ENCODE measurements at places on chromosomes 1 and 21.
A peak's percentile ranks its signal among the peaks of the same experiment; 100 is the strongest.

GRCh38 chr1:45739137-45739536 is 11.3 kb downstream of the IPP start:
- no peak for DNase-seq

DNA sequence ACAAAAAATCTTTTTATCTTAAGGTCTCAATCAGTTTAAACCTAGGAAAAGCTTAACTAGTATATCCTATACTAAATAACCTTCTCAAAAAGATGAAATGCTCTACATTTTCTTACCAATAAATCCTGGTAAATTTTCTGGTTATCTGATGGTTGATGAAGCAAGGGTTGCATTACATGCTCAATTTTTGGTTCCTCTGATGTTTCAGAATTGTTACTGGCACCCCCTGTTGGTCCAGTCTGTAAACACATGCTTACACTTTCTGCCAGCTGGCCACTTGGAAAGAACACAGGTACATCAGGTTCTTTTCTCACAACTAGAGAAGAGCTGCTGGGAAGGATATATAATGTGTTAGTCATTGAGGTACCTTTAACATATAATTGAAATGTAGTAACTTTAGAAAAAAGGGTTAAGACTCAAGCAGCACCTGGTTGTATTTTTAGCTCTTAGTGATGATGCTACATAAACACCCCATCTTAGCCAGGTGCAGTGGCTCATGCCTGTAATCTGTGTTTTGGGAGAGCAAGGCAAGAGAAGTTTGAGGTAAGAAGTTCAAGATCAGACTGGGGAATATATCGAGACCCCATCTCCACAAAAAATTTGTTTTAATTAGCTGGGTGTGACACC is 30.9 kb upstream of the TAL1 start:
- DNase-seq: peak; percentile 50

GRCh38 chr1:176211396-176212165 is 4.5 kb upstream of the COP1 start:
- DNase-seq: no peak

DNA sequence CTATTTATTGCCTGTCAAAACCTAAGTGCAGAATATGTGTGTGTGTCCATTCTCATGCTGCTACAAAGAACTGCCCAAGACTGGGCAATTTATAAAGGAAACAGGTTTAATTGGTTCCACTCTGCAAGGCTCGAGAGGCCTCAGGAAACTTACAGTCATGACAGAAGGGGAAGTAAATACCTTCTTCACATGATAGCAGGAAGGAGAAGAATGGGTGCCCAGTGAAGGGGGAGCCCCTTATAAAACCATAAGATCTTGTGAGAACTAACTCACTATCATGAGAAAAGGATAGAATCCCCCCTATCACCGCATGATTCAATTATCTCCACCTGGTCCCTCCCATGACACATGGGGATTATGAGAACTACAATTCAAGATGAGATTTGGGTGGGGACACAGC is 300.7 kb upstream of the SNX7 start:
- DNase-seq: no peak

DNA sequence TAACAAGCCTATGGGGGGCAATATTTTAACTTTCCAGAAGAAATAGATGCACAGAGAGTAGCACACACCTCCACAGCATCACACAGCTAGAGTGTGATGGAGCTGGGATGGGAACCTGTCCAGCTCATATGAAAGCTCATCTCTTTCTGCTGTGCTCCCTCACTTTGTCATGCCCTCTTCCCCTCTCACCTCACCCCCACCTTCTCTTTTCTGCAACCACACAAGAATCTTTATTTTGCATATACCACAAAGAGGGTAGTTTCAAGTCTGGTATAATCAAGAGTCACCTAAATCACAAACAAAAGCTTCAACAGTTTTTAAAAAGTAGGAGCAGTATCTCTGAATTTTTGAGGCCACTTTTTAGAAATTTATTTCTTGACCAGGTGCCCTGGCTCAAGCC is 22.6 kb downstream of the FOXD2 start:
- DNase-seq: no peak

DNA sequence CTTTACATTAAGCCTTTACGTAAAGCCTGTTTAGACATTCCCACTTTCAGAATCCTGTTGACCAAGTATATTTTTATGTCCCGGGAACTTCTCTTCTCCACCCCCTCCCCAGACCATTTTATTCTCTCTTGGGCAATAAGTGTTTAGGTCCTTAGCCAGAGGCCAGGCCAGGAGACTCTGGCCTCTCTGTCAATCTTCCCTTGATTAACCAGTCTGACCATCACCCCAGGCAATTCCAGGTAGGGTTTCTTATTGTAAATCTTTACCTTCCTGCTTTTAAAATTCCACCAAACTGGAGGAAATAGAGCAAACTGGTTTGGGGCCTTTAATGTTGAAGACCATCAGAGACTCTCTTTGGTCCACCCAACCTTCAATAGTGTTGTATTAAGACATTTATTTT is 12.2 kb upstream of the IFI6 start:
- no peak for DNase-seq

DNA sequence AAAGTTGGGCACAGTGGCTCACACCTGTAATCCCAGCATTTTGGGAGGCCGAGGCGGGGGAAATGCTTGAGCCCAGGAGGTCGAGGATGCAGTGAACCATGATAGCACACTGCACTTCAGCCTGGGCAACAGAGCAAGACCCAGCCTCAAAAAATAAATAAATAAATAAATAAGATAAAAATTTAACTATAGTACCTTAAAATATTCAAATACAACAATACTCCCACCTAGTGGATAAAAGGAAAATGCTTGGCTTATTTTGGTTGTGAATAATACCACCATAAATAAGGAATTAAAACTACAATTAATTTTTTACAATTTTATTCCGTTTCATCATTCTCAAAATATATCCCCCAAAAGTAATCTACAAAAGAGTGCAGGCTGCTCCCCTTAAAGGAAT is 8.1 kb downstream of the PSMG1 start:
- no peak for DNase-seq

- DNase-seq: no peak
These were observed 36.8 kb downstream of the MAP10 start for GRCh38 chr1:232841823-232842565.

DNA sequence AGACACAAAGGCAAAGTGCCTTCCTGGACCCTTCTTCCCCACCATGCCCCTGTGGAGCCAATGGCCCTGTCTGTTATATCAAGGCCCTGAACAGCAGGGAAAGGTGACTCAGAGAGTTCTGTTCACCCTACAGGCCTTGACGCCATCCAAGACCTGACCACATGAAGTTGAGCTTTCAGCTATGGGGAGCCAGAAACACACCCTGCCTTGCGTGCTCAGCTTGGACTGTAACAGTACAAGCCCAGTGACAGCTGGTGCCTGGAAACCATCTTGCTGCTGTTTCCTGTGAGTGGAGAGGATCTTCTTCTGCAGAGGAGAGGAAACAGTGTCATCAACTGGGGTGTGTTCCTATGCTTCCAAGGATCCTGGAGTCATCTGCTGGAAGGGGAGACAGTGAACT is 165.0 kb upstream of the IRF2BP2 start:
- DNase-seq: peak; percentile 40

GRCh38 chr1:179798213-179798863 is 55.2 kb downstream of the FAM163A start:
- no peak for DNase-seq

DNA sequence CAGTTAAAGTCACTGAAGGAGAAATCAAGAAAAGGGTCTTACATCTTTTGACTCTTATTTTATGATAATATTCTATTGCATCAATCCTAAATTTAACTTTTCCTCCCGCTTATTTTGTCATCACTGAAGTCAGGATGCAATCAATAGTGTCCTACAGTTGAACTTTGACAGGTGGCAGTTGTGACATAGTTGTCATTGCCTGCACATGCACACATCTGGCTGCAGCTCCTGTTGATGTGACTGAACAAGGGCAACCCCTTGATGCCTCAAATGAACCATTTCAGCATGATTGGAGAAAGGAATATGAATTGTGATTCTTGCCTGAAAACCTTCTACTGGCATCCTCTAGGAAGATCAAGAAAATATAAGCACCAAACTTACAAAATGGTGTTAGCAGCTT is 157.7 kb downstream of the NTNG1 start:
- no peak for DNase-seq

DNA sequence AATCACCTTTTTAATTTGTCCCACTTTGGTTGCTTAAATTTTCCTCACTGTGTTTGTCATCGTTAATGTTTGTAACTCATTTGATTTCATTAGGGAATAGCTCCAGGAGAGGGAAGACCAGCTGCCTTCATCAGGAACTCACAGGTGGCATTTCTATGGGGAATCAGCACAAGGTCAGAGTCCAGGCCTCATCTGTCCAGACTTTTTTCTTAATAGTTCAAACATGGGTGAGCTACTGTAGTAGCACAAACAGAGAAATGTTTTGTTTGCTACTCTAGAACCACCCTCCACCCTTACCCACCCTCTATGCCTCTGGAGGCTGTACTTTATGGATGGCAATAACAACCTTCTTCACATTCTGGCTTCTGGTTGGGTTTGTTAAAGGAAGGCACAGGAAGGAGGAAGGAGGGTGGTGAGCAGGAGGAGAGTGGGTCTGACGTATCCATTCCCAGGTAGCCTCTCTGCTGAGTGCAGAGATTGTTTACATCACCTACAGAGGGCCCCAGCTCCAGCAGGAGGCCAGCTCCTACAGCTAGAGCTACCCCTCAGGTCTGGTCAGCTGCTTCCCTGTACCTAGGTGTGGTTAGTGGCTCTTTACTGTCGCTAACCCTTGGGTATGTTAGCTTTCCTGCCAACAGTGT is 8.1 kb upstream of the TEDDM1 start:
- no peak for DNase-seq

DNA sequence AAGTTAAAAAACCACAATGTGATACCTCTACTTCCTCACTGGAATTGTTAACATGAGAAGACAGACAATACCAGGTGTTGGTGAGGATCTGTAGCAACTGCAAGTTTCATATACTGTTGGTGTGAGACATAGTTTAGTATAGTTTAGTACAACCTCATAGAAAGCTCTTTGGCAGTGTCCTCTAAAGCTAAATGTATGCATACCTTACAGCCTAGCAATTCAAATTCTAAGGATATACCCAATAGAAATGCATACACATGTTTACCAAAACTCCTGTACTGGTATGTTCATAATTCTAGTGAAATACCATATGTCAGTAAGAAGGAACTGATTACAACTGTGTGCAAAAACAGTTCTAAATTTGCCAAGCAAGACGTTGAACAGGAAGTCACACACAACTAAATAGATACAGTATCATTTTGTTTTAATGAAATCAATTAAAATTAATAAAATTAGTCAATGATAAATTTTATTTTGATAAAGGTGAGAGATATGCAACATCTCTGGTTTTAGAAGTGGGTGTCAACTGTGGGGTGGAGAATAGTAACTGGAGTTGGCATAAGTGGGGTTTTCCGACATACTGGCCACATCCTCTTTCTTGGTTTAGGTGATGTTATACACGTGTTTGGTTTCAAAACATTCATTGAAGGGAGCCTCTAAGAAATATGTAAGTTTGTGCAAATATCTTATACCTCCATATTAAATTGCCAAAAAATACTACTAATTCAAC is 450.7 kb downstream of the PTPRC start:
- no peak for DNase-seq

DNA sequence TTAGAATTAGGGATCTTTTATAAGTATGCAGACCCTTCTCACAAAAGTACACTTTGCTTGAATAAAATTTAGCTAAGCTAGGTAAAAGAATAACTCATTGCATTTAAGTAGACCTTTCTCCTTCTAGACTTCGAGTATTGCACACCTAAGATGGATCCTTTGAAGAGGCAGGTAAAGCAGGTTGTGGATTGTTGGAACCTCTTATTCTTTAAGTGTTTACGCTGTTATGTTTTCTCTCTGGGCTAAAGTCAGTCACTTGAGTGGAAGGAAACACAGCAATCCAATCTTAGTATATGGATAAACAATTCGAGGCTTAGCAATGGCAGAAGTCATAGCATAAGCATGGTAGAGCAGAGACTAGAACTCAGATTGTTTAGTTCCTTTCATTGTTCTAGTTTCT is 11.4 kb downstream of the MAGI3 start:
- DNase-seq: no peak

DNA sequence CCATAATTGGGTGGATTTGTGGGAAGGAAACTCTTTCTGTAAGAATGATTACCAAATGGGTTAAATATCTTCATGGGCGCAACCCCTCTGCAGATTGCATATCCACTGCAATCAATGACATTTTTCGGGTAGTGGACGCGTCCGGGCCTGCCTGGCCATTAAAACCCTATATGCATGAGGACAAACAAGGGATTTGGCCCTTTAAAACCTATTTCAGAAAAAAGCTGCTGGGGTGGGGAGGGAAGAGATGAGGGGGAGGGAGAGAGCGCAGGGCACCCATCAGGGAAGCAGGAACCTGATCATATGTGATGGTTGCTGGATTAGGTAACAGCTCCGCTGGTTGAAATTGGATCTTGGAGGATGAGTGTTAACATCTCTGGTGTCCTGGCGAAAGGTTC is 228.8 kb downstream of the PBX1 start:
- DNase-seq: no peak

DNA sequence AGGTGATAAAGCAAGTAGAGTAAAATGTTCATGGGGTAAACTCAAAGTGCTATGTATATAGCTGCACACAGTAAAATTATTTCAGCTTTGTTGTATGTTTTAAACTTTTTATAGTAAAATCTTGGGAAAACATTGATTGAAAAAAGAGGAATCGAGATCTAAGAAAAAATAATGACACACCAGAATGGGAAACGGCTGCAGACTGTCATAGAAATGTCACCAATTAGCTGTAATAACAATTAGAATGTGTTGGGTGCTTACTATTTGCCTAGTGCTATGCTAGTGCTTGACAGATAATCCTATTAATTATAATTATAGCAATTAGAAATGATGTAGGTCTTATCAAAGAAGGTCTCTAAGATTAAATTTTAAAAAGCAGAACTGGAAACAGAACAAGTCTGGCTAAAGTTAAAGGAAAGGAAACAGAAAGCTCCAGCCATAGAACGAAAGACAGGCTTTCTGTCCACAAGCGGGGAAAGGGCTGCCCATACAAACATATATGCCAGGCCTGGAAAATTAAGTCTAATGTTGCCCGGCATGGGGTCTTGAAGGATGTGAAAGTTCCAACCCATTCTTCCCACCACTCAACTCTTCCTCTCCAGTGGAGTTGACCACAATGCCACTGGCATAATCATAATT is 5.0 kb downstream of the PCNX2 start:
- DNase-seq: no peak

DNA sequence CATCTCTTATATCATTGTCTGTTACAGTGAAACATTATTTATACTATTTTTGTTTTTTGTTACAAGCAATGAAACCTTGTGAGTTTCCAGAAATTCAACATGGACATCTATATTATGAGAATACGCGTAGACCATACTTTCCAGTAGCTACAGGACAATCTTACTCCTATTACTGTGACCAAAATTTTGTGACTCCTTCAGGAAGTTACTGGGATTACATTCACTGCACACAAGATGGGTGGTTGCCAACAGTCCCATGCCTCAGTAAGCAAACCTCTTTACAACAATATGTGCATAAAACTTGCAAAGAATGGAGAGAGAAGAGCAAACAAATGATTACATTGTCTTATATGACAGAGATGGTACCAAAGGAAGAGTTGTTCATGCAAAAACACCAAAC is 22.4 kb downstream of the CFHR4 start:
- DNase-seq: no peak

GRCh38 chr1:179366093-179366800 is 476 bp downstream of the AXDND1 start:
- no peak for DNase-seq

GRCh38 chr1:183600136-183600535 is 9.9 kb upstream of the NCF2 start:
- DNase-seq: no peak

Measured in left lobe of liver (tissue), 2 donors.